ENCODE measurements at places on chromosomes 2 and 18.

- DNase-seq = no peak
Observed at GRCh38 chr2:111185361-111186022, 64.8 kb downstream of the BCL2L11 start.

DNA sequence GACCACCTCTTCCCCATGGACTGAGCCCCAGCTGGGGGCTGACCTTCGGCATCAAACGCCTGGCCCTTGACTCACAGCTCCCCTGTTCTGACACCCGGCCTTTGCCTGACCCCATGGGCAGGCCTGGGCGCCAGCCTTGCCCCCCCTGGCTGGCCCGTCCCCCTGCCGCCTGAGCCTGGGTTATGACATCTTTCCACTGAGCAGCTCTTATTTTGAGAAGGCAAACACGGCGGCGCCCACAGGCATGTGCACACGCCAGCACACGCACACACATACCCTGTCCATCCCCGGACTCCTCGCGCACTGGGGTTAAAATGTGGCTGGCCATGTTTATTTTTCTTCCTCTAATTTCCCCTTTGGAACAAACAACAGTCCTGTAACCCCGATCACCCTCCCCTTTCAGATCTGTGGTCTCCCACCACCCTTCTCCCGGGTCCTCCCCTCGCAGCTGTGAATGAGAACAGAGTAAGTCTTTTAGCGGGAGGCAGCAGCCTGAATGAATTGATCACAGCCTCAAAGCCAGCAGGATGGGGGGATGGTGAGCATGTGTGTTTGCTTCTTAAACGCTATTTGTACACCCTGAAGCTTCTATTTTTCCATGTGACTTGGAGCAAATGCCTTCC, 11.8 kb upstream of the ATOH8 start:
- DNase-seq = no peak

DNA sequence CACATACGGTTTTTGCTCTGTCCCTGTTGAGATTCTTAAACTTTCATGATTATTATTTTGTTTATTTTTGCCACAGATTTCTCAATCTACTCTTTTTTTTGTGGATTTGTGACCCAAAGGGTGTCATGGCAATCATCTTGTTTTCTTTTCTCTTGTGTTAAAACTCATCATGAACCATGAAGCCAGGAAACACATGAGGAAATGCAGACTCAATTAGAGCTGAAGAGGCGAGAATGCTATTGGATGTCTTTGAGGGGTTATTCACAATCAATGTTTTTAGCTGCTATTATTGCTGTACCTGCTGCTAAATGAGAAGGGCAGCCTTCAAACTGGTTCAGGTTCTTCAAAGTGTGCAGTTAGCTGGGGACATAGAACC, 99.5 kb upstream of the MMADHC start:
- no peak for DNase-seq

DNA sequence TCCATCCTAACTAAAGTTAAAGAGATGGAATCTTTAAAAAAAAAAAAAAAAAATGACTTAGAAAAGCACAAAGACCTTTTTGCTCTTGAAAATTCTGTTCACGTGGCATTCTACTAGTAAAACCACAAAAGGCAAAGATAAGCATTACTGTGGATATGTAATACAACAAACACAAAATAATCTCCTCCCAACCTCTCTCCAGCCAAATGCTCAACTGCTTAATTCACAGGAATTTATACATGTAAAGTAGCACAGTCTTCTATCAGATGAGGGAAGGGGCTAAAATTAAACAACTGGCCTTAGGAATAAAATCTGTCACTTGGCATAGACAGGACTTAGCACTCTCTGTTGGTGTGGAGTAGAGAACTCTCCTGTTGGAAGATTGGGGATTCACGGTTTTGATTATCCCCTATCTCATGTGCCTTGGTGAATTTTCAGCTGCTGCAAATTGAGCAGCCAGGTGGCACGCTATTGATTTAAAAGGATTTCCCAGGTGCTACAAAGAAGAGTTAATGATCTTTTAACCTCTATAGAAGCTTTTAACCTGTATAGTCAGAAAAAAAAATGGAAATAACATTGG, 57.4 kb downstream of the ATIC start:
- no peak for DNase-seq

DNA sequence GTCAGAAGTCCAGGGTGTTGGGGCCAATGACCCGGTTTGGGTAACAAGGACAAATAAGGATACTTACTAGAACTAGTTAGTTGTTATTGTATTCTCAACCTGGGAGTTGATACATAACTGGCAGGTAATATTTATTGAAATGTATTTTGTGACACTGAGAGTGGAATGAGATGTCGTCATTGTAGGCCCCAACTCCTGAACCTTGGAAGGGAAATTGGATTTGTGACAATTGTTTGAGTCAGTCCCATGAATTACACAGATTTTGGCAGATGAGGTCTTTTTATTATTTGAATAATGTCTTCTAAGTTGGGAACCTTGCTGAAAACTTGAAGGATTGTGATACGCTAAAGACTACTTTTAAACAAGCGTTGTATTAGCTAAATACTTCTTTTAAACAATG, 5.1 kb downstream of the TIMM21 start:
- DNase-seq = no peak

- DNase-seq = no peak
Observed at GRCh38 chr2:169091761-169092519, 22.6 kb downstream of the DHRS9 start.

DNA sequence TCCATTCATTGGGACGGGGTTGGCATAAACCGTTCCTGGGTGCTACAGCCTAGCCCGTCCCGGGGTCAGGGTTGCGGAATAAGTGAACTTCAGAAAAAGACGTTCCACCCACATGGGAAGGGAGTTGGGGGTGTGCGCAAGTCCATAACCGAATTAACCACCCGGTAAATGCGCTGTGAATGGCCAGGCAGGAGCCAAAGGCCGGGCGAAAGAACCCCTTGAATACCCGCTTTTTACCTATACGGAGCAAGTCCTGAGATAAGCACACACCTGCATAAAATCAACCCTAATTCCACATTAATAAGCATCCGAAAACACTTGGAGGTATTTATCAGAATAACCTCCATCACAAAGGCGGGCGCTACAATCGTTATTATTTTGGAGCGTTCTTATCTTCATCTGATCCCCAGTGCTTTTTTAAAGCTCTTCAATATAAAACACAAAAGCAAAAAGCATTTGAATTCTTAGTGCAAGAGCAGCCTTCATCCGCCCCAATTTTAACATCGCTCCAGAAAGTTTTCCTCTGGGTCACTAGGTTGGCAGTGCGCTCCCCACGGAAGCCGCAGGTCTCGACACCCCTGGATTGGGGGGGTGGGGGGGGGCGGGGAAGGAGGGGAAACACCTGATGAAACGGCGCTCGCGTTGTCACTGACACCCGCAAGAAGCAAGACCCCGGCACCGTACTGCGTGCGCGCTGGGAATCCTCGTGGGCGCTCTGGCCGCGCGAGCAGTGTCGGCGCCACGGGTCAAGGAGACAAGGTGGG, 1.2 kb downstream of the SATB2 start:
- no peak for DNase-seq

DNA sequence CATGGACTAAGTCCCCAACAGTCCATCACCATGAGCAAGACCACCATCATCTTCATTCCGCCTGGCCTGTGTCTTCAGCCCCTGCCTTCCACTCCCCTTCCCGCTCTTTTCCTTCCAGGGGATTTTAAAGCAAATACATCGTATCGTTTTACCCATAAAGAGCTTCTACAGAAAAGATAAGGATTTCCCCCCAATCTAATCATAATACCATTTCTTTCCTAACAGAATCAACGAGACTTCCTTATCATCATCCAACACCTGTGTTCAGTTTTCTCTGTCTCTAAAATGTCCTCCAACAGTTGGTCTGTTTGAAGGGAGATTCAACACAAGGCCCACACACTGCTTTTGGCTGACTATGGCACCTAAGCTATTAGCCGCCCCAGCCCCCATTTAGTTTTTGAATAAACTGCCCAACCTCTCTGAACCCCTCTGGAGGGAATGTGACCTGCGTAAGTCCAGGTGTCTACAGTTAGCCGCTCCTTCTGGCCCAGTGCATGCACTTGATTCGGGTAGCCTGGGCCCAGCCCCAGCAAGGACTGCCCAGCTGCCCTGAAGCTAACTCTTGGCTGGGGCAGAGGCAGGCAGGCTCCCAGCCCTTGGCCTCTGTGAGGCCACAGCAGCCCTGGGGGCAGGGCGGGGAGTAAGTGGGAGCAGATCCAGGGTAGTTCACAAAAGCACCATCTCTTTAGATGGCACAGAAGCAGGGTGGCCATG, 25.3 kb upstream of the SEMA4C start:
- DNase-seq = no peak

- DNase-seq = no peak
Observed at GRCh38 chr2:203814661-203815540, 52.7 kb upstream of the CTLA4 start.

DNA sequence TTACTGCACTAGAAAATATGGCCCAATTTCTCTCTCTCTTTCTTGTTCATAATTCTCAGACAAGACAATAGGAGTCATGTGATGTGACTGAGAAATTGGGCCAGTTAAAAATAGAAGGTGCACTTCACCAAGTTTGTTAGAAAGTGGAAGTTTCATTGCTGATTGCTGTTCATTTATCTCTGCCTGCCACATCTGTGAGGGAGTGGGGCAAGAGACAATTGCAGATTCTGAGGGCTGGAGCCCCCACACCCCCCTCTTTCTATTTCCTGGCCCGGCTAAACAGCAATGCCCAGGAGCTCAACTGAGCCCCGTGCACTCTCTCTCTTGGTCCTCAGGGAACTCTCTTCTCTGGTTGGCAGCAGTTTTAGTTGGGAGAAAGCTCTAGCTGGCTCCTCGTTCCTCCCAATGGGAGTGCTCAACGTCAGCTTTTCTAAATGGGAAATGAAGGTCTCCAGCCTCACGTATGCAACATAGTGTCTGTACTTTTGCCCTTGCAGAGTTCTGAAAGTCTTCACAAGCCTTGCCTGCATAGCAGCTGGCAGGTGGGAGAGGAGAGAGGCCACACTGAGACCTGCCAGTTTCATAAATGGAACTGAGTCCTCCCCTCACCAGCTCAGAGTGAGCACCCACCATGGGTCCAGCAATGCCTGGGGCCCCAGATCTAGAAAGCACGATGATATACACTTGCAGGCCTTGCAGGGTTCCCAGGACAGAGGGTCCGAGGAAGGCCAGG, 115.7 kb downstream of the MYCN start:
- no peak for DNase-seq

DNA sequence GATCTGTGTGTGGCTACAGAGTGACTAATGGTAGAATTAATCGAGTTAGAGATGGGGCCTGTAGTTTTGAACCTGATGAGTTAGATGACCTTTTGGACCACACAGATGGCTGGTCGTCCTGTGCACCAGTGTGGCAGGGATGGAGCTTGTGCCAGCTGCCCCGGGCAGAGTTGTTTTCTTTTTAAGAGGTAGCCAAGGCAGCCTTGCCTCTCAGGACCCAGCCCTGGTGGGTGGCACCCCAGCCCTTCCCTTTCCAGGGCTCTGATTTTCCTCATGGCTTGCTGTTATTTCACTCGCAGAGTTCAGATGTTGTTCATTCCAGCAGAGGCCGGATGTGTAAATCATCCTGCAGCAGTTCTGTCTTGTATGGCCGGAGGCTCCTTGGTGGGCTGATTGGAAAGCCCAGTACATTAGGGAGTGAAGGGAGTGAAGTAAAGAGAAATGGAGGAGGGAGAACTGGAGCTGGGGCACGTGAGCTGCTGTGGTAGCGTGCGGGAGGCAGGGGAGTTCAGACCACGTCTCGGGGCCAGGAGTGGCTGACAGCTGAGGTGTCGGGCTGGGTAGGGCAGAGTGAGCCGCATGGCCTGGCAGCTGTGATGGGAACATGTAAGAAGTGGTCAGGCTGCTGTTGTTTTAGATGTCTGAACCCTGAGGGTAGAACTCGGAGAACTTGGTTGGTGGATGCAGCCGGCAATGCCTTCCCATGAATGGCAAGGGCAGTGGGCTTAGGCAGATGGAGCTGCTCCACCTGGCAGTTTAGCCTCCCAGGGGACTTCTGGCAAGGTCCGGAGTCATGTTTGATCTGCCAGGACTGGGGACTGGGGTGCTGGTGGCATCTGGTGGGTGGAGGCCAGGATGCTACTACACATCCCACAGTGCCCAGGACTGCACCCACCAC, 28.8 kb downstream of the ASAP2 start:
- no peak for DNase-seq

DNA sequence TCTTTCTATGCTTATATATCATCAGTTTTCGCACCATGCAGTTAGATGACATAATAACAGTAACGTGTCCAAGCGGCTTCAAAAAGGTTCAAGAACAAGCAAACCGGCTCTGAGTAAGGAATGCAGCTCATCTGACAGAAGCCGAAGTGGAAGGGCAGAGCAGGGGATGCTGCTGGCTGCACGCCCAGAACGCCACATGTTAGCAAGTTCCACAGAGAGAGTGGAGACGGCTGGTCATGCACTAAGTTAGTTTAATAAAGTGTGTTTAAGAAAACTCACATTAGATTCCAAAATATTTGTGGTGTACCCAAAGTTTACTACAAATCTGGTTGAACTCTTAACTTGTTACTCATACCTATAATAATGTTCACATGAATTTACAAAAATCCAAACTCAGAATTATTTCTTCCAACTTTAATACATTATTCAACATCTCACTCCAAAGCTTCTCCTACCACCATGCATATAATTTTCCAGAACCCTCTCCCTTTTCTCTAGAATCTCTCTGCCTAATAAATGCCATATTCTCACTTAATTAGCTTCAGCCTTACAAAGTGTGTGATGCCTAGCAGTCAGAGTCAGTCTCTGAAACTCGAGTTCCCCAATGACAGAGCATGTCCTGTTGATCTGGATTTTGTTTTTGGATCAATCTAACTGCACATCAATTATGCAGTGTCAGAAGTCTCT, 170.0 kb downstream of the DNAH7 start:
- DNase-seq = no peak

- DNase-seq = no peak
Observed at GRCh38 chr2:240508832-240509545, 48.8 kb downstream of the ANKMY1 start.

GRCh38 chr2:61463769-61464475, 7.0 kb downstream of the USP34 start:
- no peak for DNase-seq

DNA sequence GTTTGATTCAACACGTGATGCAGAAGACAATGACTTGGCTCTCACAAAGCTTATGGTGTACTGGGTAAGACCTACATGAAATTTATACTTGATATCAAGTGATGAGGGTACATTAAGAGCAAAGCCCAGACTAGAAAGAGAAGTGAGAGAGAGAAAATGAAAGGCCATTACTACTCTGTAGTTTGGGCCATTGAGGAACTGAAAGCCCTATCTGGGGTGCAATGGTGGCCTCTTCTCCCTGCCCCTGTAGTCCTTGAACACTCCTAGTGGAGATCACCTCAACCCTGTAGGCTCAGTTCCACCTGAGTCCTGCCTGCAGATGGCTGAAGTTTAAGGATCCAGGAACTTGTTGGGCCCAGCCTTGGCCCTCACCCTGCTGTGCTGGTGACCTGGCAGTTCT, 569.8 kb upstream of the MEX3C start:
- DNase-seq = no peak

GRCh38 chr2:204329532-204329931, 215.7 kb upstream of the PARD3B start:
- no peak for DNase-seq
